Activated CD4-positive, alpha-beta T cell treated with anti-CD3 and anti-CD28 coated beads, Interleukin-2, amount 10 ng/mL, durations not matched to agents 24 days and 14 days (primary cell): ENCODE measurements at places on chromosomes 11 and 22.
A peak's percentile ranks its signal among the peaks of the same experiment; 100 is the strongest.

DNA sequence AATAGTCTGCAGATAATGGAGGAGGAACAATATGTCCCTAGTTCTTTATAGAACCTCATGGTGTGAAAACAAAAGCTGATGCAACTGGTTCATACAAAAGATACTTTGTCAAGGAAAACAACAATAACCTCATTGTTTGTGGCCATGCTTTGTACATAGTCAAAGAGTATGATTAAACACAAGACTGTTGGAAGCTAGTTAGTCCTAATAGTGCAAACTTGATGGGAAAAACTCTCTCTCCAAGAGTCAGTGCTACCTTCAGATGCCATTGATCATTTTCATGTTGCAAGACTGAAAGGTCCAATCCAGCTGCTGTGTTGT, 20.1 kb upstream of the PLAAT2 start:
- no peak for DNase-seq

DNA sequence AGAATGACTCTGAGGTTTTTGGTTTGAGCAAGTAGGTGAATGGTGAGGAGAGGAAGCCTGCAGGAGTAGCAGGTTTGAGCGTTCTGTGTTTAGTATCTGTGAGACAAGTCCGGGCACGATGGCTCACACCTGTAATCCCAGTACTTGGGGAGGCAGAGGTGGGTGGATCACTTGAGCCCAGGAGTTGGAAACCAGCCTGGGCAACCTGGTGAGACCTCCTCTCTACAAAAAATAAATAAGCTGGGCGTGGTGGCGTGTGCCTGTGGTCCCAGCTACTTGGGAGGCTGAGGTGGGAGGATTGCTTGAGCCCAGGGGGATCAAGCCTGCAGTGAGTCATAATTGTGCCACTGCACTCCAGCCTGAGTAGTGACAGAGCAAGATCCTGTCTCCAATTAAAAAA, 9.7 kb upstream of the CENATAC start:
- DNase-seq = no peak

DNA sequence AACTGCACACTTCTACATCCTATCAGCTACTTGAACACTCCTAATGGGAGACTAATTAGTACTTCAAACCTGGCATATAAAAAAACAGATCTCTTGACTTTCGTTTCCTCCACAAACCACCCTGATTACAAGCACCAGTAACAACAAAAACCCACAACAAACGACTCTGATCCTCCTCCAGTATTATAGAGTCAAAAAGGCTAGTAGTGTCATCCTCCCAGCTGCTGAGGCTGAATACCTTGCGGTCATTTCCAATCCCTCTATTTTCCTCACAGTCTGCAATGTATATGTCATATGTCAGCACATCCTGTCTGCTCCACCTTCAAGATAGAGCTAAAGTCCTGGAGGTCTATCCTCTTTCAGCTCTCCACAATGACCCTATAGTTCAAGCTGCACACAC, 688.9 kb upstream of the RAG2 start:
- DNase-seq = no peak

- DNase-seq = no peak
These were observed 50.9 kb upstream of the UBASH3B start for GRCh38 chr11:122604621-122605020.

GRCh38 chr11:86523738-86524619, 148.4 kb downstream of the ME3 start:
- DNase-seq = no peak

GRCh38 chr11:46308631-46309419, 31.4 kb downstream of the CREB3L1 start:
- peak; percentile 90 for DNase-seq

- DNase-seq = no peak
These were observed 11.1 kb downstream of the PLAAT3 start for GRCh38 chr11:63603180-63603518.

GRCh38 chr11:64294774-64295173, 3.7 kb downstream of the KCNK4 start:
- no peak for DNase-seq
